ENCODE measurements at places on chromosomes 6 and 20. TPM values are rescaled to one million over a fixed set of nuclear protein-coding genes. Genes with fewer than 3 reads are reported as not detected.

PSMB8 gene
- 20.1 TPM for total RNA-seq

CPNE5 gene
- 0.20 TPM for total RNA-seq

SLC44A4 gene
- total RNA-seq, result not detected

SAMD10 gene
- total RNA-seq, result not detected

CCN6 gene
- not detected for total RNA-seq

IMPG1 gene
- not detected for total RNA-seq

DEFB116 gene
- total RNA-seq, result not detected

PROKR2 gene
- not detected for total RNA-seq

HNF4A gene
- 15.1 TPM for total RNA-seq

BMP5 gene
- total RNA-seq, result 0.04 TPM

FAXC gene
- total RNA-seq, result 5.9 TPM

FAM83C gene
- total RNA-seq, result 0.06 TPM

TNFRSF21 gene
- 16.0 TPM for total RNA-seq

SF3B5 gene
- 198 TPM for total RNA-seq

STMND1 gene
- total RNA-seq, result not detected

B3GALT4 gene
- 0.56 TPM for total RNA-seq

BANF2 gene
- total RNA-seq, result not detected

HMGCLL1 gene
- total RNA-seq, result 0.13 TPM

ZNF165 gene
- total RNA-seq, result 1.2 TPM

OPN5 gene
- total RNA-seq, result not detected
